ENCODE measurements at places on chromosomes 5 and 9.

DNA sequence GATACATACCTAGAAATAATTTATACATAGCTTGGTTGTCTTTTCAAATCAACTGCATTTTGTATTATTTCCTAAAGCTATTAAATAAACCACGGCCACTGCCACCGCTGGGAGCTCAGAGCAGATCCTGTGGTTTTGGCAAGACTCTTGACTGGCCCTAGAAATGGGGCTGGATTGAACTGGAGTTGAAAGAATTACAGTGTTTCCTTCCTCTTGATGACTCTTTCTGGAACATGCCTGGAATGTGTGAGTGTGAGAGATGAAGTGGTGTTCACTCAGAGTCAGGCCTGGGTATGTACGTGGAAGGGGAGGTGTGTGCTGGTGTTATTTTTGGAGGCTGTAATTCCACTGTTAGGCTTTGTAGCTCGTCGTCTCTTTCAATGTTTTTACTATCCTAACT, 45.9 kb downstream of the TEK start:
- no peak for DNase-seq

DNA sequence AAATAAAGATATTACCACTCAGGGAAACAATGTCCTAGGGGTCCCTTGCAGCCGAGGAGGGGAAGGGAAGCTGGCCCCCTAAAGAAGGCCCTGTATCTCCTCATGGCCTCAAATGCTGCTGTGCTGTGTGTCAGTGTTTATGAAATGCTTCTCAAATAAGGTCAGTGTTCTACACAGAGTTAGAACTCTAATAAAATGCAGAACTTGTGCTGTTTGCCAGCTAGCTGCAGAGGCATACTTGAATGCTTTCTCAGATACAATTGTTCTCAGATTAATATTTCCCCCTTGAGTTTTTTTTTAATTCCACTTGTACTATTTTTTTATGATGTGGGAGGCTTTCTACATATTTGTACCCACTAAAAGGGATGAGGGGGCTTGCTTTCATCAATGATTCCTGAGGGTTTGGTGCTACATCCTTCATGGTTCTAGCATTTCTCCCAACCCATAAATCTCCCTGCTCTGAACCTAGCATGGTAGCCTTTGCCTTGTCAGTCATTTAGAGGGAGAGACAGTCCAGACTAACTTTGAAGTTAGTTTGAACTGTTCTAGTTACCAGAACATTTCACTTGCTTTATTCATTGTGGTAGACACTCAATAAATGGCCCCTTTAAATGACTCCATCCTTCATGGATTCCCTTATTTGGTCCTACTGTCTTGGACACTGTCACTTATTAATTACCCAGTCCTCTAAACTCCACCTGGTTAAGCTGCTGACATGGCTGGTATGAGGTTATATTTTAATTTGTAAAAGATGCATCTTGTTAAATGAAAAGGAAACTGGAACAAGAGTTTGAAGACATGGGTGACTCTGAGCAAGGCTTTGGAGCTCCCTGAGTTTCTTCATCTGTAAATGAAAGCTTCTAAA, 12.6 kb downstream of the SLIT3 start:
- no peak for DNase-seq

GRCh38 chr5:39395521-39395920, 29.3 kb downstream of the DAB2 start:
- DNase-seq, result no peak

DNA sequence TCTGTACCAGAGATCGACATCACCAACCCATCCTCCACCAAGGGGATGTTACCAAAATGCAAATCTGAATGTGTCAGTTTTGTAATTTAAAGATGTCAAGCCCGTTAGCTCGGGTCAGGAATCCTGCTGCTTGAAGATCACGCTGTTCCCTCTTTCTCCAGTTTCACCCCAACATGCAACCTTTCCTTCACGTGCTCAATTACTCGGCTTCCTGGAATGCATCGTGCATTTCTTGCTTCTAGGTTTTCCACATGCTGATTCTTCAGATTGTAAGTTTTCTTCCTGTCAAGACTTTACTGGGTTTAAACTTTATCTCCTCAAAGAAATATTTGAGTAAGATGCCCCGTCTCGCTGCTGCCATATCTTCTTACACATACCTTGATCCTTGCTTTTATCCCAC, 209.5 kb upstream of the SNX2 start:
- DNase-seq, result no peak

GRCh38 chr5:122257000-122257399, 55.0 kb upstream of the SNCAIP start:
- DNase-seq, result no peak

GRCh38 chr9:136925414-136926153, 19.0 kb downstream of the FBXW5 start:
- no peak for DNase-seq

DNA sequence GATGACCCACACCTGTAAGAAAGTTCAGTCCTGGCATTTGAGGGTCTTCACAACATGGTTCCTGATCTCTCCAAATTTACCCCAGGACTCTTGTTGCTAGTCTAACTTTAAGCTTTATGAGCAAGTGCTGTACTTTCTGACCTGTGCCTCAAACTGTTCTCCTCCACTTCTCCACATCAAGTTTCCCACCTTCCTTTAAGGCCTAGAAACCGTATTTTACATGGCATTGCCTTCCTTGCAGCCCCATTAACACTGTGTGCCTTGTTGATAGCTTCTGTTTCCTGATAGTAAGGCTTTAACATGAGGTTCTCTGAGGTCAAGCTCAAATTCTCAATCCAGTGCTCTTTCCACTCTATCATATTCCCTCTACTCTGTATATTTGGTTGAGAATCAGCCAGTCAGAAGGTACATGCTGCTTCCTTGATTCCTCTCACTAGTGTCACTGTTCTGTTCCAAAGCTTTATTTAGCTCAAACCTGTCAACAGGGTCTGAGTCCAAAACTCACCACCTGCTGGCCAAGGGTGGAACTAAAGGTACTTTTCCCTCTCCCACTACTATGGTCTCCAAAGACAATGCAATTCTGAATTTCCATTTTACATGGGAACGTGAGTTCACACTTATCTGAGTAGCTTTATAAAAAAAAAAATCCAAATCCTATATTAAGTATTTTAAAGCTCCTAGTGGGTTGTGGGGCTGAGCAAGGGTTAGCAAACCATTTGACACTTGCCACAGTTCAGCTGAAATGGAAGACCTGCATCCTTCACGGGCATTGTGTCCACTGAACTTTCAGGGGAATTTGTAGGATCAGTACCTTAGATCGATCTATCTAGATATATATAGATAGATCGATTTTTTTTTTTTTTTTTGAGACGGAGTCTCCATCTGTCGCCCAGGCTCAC, 21.1 kb downstream of the VCP start:
- DNase-seq, result no peak

GRCh38 chr9:82883436-82883835, 179.5 kb downstream of the RASEF start:
- DNase-seq, result no peak

- no peak for DNase-seq
Measured at GRCh38 chr5:8381972-8382371, 513.0 kb downstream of the MTRR start.

- no peak for DNase-seq
Measured at GRCh38 chr5:143889986-143890385, 78.0 kb downstream of the HMHB1 start.

GRCh38 chr5:76691467-76692273, 24.3 kb upstream of the F2R start:
- no peak for DNase-seq

DNA sequence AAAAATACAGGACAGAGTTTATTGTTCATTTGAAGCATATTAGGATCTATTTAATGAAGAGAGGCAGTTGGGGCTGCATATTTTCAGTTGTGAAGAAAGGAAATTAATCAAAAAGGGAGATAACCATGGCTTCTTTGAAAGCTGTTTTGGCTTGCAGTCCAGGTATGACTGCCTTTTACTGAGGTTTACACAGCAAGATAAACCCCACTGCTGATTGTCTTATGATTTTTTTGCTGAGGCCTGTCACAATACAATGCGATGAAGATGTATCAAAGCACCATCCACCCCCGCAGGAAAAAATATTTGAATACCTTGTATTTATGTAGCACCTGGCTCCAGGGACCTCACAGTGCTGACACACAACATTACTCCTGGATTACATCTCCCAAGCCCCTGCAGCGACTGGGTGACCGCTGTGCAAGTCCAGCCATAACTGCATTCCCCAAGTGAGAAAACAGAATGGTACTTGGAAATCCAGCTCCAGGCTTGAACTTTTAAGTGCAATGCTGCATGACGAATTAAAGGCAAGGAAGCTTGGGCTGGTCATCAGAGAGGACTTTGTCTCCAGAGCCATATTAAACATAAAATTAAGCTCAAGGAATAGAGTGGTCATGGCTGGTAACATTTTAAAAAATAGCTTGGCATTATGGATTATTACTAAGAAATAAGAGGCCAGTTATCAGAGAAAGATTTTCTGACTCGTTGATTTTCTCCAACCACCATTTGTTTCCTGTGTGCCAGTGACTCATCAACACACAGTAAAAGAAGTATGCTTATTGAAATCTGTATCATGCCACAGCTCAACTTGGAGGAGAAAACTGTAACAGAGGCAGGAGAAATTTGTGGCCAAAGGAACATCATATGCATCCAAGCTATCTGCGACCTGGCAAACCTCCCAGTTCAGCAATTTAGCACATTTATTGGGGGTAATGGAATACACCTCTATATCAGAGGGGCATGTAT, 374.2 kb downstream of the MAN2A1 start:
- no peak for DNase-seq
